ENCODE measurements at places on chromosomes 4 and X. TPM values are rescaled to one million over a fixed set of nuclear protein-coding genes. Genes with fewer than 3 reads are reported as not detected.

Gene ZAR1
- not detected for total RNA-seq

Gene SMARCA1
- total RNA-seq: 34.8 TPM

Gene FAM236C
- total RNA-seq: not detected

DNA sequence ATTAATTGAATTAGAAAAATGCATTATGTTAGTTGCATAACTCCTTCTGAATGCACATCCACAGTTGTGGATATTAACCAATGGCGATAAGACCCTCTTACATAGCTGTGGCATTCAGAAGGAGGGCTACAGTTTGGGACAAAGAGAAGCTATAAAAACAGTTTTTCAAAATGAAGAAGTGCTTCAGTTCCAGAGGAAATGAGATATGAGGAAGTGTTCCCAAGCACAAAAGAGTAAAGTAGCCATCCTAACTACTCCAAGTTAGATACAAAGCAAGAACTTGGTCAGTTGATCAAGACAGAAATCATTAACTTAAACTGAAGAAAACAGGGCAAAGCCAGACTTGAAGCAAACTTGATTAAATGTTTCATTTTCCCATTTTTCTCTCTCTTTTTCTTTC is 17.2 kb upstream of the ADGRL3 start:
- DNase-seq: no peak

- DNase-seq: no peak
These were observed 57.3 kb downstream of the SEPTIN11 start for GRCh38 chr4:77006753-77007353.

DNA sequence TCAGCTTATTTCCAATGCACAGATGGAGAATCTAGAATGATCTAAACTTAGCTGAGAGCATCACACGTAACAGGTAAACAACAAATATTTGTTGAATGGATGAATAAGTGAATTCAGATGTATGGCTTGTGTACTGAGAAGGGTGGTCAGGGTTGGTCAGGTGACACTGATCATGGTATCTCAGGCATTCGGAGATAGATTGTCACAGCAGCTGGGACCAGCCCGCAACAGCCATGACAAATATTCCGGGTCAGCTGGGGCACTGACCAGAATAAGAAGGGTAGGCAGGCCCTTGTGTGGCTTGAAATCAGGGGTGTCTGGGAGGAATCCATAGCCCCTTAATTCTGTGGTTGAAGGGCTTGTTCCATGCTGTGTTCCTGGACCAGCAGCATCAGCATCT is 159.4 kb upstream of the ARX start:
- DNase-seq: no peak

DNA sequence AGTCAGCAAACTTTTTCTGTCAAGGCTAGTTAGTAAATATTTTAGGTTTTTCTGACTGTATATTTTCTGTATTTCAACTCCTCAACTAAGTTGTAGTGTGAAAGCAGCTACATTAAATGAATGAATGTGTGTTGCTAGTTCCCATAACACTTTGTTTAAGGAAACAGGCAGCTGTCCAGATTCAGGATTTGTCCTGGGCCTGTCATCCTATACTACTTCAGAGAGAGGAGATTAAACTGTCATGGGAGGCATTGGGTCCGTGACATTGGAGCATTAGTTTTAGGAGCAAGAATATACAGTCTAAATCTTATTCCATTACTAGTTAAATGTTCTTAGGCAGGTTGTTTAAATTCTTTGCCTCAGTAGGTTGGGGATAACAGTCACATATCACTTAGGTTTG is 516.0 kb downstream of the CCSER1 start:
- DNase-seq: no peak

Data from PC-3 (cell line).